ENCODE measurements at places on chromosomes 2 and 18.

DNA sequence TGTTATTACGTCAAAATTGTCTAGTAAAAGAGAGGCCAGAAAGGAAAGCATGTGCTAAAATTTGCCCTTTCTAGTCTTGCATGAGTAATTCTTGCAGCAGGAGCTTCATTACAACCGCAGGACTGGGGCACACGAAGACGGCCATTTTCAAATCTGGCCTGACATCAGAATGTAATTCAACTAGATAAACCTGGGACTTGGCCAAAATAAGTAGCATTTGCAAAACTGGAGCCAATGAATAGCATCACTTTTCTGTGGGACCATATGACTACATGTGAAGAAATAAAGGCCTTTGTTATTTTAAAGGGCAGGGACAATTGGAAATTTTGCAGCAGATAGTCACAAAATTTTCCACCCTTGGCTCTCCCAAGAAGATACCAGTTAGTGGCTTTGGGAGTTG lies 3.0 kb upstream of the FZD7 start:
- no peak for DNase-seq

DNA sequence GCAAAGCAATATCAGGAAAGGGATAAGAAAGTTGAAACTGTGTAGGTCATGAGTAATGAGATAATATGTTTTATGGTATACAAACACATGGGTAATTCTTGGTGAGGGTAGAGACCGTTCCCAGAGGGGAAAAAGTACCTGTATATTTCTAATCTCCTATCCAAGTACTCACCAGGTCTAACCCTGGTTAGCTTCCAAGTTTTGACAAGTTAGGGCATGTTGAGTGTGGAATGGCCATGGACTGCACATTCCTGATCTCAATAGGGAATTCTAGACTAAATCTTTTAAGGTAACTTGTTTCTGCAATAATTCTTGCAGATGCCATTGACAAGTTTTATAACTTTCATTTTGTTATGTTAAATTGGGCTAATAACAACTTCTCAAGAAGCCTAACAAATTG lies 216.6 kb downstream of the SPAG16 start:
- DNase-seq: no peak

DNA sequence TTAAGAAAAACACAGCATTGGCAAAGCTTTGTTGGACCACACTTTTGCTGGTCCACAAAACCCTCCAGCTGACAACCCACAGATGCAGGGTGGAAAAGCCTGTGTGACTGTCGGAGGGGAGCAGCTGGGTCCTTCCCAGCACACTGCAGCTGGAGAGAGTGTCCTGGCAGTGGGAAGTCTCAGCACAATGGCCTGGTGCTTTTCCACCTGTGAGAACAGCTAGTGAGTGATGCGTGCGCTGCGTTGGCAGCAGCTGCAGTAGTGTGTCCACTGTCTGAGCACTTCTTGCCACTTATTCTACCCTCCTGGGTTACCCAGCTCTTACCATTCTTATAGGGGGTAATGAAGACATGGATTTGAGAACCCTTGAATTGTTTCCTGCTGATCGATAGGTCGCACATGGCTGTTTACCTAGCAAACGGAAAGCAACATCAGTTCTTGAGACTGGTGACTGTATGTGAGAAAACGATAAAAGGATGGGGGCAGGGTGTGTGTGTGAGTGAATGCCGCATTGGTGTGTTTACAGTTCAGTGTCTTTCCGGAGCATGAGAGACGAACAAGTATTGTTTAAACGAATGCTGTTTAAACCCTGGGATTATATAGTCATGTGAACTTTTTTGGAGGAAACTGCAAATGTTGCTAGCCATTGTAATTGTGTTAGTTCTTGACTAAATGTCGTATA lies 69.7 kb downstream of the LYPD6 start:
- DNase-seq: no peak

DNA sequence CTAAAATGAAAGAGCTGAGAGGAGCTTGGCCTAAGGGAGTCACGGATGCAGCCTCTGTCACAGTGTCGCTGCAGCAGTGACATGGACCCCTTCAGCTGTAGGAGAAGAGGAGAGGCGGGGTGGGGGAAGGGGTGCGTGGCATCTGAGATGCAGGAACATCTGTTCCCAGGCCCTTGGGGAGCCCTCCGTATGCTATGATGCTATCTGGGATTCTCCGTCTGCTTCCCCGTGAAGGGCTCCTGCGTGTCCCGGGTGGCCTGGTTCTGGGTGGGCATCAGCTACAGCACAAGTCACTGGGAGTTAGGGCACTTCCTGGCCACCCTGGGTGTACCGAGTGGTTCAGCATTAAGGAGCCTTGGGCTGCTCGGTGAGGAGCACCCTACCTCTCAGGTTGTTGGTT lies 35.6 kb upstream of the B3GNT7 start:
- DNase-seq: no peak

- DNase-seq: no peak
Measured at GRCh38 chr18:45284174-45284573, 331.1 kb upstream of the SLC14A2 start.

All from CD8-positive, alpha-beta T cell (primary cell).